Fibroblast of skin of right quadriceps (primary cell): ENCODE measurements at places on chromosomes 7 and 10.

DNA sequence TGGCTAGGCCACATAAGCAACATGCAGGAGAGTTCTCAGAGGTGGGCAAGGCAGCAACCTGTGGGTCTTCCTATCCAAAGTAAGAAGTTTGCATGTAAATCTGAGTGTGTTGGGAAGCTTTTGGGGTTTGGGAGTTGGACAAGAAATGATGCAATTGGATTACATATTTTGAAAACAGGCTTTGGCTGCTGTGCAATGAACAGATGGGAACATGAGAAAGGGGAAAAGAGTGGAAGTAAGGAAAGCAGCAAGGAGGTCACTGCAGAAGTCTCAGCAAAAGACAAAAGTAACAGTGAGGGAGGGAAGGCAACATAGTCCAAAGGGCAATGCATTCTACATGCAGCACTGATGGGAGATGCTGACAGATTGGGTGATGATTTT, 61.1 kb upstream of the C10orf90 start:
- DNase-seq: peak; percentile 43

DNA sequence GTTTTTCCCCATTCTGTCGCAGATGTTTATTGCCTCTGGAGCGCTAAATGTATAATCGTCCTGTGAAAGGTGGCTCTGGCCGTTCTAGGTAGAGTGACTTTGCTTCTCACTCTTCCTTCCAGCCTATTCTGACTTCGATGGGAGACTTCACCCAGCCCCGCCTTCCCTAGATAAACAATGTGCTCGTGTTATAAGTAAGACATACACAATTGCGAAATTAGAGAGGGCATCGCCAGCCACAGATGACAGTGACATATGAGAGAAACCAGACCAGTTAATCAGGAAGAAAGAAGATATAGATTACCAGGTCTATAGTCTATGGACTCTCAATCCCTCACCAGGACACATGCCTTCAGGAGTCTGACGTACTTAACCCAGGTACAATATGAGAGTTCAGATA, 1050.5 kb upstream of the AUTS2 start:
- no peak for DNase-seq

DNA sequence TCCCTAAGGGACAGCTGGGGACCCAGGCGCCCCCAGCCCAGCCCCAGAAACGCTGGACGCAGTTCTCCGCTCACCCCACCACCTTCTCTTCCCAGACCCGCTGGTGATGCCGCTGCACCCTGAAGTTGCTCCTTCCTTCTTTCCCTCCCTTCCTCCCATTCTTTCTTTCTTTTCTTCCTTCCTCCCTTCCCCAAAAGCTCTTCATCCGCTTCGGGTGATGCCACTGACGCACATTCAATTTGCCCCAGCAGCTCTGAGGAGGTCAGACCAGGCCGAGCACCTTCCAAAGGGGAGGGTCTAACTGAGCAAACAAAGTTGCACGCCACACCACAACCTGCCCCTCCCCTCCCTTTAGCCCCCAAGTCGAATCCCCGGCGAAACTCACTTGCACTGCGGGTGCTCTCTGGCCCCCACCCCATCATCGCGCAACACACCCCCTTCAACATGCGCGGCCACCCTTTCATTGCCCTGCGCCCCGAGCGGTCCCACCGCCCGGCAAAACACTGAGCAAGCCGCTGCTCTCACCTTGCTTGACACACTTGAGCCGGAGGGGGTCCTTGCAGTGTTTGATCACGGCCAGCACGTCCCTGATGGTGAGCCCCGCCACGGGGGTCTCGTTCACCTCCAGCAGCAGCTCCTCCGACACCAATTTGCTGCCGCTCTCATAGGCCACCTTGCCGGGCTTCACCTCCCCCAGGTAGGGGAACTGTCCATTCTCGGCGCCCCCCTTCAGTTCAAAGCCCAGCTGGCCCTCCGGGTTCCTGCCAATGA, 787 bp downstream of the MAGI2 start:
- no peak for DNase-seq

- no peak for DNase-seq
These were observed 604 bp upstream of the STAM start for GRCh38 chr10:17643339-17643754.

GRCh38 chr7:20858951-20859350, 72.3 kb upstream of the SP8 start:
- no peak for DNase-seq
